Islet precursor cell (in vitro differentiated cells): ENCODE measurements at places on chromosomes 13 and 19.
A peak's percentile ranks its signal among the peaks of the same experiment; 100 is the strongest.

- no peak for DNase-seq
Measured at GRCh38 chr19:41784312-41784711, 12.1 kb upstream of the CEACAM3 start.

- DNase-seq = no peak
Measured at GRCh38 chr13:50918567-50918966, 9.0 kb downstream of the RNASEH2B start.

- DNase-seq = peak; percentile 88
Measured at GRCh38 chr19:16324384-16325160, at the start of gene KLF2. TSS of gene KLF2 (plus strand) at chr19:16324826. CDS start at chr19:16324924, 98 bp downstream.

GRCh38 chr19:50821248-50821612, 2.4 kb downstream of the KLK1 start:
- no peak for DNase-seq

- DNase-seq = no peak
Measured at GRCh38 chr13:107069108-107069776, 501.3 kb upstream of the ARGLU1 start.

GRCh38 chr19:45613926-45614725, 12.1 kb upstream of the GPR4 start:
- no peak for DNase-seq

- DNase-seq = no peak
Measured at GRCh38 chr13:99398071-99398470, 90.9 kb upstream of the GPR183 start.

- peak; percentile 72 for DNase-seq
Measured at GRCh38 chr19:4144666-4145249, 8.7 kb upstream of the CREB3L3 start.

DNA sequence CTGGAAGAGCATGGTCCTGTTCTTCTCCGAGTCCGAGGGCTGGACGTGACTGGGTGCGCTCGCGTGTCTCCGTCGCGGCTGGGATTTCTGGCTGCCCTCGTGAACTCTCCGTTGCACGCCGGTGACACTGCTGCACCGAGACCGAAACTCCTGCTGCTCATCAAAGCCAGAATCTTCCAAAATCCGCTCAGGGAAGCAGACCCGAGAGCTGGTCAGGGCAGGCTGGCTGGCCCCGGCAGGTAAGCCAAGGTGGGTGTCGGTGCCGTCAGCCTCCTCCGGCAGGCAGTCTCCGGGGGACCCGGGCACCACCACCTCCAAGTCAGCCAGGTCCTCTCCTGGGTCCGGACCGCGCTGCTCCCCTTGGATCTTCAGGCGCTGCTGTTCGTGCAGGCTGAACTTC, 119.9 kb downstream of the TBC1D4 start:
- DNase-seq = no peak

GRCh38 chr13:43804461-43805070, 17.8 kb upstream of the ENOX1 start:
- DNase-seq = no peak

DNA sequence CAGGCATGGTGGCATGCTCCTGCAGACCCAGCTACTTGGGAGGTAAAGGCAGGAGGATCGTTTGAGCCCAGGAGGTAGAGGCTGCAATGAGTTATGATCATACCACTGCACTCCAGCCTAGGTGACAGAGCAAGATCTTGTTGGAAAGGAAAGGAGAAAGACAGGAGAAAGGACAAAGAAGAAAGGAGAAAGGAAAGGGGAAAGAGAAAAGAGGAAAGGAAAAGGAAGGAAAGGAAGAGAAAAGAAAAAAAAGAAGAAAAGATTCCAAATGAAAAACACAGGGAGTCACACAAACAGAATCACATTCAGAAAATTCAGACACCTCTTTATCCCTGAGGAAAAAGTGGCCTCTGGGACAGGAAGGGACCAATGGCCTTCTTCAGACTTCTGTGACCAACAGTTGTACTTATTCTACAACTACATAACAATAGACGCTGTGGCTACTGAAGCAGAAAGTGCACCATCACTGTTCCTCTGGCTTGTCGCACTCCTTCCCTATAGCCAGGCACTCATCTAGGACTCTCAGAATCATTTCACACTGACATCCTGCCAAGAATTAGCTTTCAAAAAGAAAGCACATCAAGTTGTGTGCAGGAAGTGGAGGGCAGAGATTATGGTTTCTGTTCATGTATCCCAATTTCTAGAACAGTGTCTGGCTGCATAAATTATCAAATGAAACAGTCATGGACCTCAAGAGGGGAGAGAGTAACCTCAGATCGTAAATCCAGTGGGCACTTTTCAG, 5.9 kb downstream of the MTMR6 start:
- no peak for DNase-seq

GRCh38 chr13:24627946-24628345, 52.3 kb upstream of the ATP12A start:
- peak; percentile 50 for DNase-seq

DNA sequence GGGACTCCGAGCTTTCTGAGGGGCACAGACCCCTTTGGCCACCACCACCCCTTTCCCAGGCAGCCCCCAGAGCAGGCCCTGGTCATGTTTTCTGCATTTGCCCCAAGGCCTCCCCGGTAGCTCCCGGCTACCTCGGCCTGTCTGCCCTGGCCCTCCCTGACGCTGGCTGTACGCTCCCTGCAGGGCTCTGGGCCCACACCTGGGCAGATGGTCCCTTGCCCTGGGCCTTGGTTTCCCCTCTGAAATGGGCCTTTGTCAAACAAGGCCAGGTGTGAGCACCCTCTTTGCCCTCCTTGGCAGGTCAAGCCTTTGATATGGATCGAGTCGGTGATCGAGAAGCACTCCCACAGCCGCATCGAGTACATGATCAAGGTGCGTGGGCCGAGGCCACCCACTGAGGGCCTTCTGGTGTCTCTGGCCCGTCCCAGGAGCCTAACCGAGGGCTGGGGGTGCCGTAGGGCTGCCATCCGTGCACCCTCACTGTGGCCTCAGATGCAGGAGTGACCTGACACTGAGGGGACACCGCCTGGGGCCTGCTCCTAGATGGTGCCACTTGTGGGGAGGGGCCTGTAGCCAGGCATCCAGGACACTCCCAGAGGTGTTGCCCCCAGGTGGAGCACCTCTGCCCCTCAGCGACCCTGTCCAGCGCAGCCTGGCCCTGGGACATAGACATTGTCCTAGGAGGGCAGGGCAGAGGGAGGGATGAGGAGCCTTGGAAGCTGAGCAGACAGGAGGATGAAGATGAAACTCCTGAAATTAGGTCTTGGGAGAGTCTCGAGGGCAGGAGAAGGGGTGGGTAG, 30.3 kb downstream of the AP1M1 start:
- no peak for DNase-seq

DNA sequence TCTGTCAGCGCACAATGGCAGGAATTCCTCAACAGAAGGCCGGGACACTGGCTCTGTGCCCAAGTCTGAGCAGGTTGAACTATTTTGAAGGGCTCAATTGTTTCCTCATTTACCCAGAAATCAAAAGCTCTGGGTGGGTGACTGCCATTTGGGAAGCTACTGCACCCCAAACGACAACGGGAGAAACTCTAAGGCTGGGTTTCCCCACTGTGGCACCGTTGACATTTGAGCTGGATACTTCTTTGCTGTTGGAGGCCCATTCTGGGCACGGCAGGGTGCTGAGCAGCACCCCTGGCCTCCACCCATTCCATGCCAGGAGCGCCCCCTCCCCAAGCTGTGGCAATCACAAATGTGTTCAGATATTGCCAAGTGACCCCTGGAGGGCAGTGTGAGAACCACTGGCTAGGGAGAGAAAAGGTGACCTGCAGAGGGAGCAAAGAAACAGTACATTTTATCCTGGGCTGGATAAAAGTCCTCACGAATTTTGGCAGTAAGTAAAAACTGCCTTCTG, 62.5 kb downstream of the RFX2 start:
- peak; percentile 77 for DNase-seq

DNA sequence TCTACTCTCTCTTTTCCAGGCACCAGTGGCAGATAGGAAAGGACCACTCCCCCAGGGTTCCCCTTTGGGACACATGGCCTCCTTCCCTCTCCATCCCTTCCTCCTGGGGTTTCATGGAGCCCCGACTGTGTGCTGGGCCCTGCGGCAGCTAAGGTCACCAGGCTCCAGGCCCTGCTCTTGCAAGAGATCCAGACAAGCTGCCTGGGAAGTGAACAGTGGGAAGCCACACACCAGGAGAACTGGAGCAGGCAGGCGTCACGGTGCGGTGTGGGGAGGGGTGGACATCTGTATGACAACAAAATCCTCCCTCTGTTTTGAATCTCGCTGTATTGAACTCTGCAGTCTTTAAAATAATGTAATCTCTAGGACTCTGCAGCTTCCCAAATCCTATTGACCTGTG, 330.1 kb downstream of the UQCRFS1 start:
- no peak for DNase-seq

DNA sequence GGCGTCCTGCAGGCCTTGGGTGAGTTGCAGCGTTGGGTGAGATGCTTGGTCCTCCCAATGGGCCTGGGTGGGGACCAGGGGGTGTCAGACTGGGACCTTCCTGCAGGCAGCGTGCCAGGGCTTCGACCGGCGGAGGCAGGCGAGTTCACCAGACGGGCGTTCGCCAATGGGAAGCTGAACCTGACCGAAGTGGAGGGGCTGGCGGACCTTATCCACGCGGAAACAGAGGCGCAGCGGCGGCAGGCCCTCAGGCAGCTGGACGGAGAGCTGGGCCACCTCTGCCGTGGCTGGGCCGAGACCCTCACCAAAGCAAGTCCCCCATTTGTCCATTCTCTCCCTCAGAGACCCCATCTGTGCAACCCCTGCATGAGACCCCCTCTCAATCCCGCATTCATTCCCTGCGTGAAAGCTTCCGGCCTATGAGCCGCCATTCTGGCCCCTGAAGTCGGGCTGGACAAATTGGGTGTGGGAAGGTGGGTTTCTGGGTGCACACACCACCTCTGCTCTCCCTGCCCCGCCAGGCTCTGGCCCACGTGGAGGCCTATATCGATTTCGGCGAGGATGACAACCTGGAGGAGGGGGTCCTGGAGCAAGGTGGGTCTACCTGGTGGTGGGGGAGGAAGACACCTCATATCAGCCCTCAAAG, 1.2 kb downstream of the GTPBP3 start:
- DNase-seq = no peak

DNA sequence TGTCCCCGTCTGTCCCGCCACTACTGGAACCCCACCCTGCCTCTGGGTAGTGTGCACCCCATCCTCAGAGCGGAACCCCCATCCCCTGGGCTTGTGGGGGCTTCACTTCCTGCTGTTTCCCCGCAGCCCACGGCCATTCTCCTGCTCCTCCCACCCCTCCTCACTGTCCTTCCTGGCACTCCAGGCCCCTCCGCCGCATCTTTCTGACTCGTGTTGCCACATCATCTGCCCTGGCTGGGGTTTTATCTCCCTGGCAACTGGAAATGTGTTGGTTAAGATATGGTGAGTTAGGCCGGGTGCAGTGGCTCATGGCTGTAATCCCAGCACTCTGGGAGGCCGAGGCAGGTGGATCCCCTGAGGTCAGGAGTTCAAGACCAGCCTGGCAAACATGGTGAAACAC, 37.3 kb downstream of the KDM4B start:
- no peak for DNase-seq

GRCh38 chr13:56457535-56458190, 683.1 kb upstream of the PRR20A start:
- DNase-seq = no peak

- DNase-seq = peak; percentile 91
Measured at GRCh38 chr19:4633140-4633967, 6.0 kb upstream of the TNFAIP8L1 start.

DNA sequence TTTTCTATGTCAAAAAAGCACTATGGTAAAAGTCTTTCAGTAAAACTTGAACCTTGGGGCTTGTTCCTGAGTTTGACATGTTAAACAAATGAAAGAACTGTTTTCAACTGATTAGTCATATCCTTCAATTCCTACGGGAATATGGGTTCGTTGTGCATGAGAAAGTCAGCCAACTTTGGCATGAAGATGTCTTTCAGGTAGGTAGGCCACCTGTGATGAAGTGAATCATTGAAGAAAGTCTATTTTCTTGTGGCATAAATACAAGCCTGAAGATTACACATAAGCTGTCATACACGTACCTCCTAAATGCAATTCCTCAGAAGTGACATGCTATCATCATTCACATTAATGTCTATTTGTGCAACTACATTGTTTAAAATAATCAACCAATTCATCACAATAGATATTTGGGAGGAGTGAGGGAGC, 513.0 kb downstream of the IRS2 start:
- DNase-seq = no peak

DNA sequence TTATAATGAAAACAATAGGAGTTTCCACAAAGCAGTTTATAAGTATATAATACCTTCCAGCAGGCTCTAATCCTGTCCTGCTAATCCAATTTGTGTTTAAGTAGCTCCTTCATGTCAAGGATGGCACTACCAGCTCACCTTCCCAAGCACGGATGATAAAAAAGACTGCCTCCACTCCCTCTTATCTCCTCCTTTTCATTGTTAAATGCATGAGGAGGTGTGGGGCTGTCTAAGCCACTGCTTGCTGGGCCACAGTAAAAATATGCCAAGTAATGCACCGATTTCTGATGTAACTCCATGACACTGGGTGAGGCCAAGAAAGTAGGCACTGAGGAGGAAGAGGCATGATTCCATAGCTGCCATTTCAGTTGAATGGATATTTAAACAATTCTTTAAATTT, 193.1 kb downstream of the ZIC5 start:
- no peak for DNase-seq

GRCh38 chr13:27476943-27477703, 26.8 kb upstream of the MTIF3 start:
- no peak for DNase-seq

- no peak for DNase-seq
Measured at GRCh38 chr13:76735641-76736040, 150.6 kb downstream of the KCTD12 start.

DNA sequence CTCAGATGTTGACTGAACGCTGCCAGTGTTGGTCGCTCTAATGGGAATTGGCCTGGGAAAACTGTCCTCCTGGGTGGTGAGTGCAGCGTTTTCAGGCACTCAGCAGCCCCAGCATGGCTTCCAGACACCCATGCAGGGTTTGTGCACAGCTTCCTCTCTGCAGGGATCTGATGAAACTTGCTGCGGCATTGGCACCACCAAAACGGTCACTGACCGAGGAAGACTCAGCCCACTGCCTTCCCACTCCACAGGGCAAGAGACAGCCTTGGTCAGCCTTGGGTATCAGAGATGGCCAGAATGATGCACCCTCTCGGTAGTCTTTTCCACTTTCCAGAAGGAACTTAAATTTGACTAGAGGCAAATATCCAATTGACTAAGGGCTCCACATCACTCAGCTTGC, 398.9 kb downstream of the IRS2 start:
- DNase-seq = no peak

DNA sequence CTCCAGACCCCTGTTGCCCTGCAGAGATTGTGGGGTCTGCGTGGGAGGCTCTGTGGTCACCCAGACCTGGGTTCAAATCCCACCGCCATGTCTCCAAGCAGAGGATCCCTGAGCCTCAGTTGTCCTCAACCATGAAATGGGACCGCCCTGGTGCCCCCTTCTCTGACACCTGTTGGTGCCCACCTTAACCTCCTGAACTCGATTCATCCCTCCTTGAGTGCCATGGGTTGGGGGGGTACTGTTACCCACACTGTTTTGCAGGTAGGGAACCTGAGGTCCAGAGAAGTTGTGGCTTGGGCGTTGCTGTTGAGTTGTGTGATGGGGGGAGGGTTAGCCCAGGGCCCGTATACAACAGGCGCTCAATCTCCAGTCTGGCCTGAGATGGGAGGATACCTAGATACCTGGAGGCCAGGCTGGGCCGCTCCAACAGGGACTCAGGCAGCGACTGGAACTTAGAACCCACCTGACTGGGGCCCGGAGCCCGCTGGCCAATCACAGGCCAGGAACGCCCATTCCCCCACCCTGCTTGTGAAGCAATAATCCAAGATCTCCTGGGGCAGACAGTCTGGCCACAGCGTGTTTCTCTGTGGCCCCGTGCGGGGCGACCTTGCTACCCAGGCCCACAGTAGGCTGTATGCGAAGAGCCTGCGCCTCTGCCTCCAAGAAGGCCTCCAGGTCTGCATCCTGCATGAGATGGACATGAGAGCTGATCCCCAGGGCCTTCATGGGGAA, 2.8 kb downstream of the ARID3A start:
- peak; percentile 78 for DNase-seq
